Brain pericyte (primary cell): ENCODE measurements at places on chromosomes 16 and 17.

DNA sequence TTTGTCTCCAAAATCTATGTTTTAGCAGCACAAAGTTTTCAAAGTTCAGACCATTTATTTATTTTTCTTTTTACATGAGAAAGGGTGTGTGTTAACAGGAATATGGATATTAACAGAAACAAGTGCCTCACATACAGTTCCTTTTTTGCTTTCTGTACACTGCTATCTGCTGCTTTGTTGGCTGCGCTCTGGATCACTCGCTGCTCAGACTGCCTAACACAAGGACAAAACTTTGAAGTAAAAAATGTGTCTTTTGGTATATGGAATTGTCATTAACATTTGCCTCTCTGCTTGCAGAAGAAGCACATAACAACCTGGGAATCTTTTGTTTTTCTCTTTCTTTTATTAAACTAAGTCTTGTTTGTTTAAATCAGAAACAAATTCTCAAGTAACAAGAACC is 262.8 kb downstream of the ZFHX3 start:
- no peak for DNase-seq

DNA sequence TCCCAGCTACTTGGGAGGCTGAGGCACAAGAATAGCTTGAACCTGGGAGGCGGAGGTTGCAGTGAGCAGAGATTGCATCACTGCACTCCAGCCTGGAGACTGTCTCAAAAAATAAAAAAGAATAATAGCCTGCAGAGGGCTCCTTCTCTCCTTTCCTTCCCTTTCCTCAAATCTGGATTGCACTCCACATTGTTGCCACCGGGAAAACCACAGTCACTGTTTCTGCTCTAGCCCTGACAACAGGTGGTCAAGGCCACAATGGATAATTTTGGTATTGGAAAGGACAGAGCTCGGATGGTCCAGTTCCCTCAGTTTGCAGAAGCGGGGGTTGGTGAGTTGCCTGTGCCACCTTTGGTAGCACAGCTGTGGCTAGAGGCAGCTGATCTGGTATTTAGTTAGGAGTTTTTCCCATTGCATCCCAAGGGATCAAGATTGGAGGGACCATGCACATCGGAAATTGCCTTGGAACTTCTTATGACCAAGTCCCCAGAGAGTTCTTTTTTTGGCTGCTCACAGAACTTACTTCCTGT is 44.7 kb upstream of the PRSS54 start:
- DNase-seq: no peak

GRCh38 chr17:50715471-50715870 is 3.9 kb upstream of the LUC7L3 start:
- DNase-seq: no peak

- DNase-seq: no peak
These were observed 18.8 kb downstream of the FOXF1 start for GRCh38 chr16:86529160-86529559.

- DNase-seq: no peak
These were observed 150.0 kb downstream of the MSI2 start for GRCh38 chr17:57406131-57406980.

- DNase-seq: no peak
These were observed 2.9 kb upstream of the CBX8 start for GRCh38 chr17:79799538-79800324.

GRCh38 chr17:16977932-16978331 is 6.0 kb upstream of the TNFRSF13B start:
- no peak for DNase-seq
